HT-29 (cell line): ENCODE measurements at places on chromosomes 4 and X.

DNA sequence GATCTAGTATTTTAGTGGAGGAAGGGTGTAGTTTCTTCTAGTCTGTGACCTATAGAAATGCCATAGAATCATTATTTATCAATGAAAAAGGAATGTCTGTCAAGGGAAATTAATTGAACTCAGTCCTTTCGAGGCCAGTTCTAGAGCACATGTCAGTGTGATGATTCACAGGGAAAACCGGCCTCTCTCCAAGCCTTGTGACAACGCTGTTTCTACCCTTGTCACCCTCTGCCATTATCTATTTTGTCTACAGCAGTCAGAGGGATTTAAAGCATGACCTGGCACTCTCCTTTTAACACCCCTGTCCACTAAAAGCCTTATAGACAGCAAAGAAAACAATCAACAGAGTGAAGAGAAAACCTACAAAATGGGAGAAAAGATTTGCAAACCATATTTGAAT, 119.8 kb downstream of the DRD5 start:
- DNase-seq, result no peak

DNA sequence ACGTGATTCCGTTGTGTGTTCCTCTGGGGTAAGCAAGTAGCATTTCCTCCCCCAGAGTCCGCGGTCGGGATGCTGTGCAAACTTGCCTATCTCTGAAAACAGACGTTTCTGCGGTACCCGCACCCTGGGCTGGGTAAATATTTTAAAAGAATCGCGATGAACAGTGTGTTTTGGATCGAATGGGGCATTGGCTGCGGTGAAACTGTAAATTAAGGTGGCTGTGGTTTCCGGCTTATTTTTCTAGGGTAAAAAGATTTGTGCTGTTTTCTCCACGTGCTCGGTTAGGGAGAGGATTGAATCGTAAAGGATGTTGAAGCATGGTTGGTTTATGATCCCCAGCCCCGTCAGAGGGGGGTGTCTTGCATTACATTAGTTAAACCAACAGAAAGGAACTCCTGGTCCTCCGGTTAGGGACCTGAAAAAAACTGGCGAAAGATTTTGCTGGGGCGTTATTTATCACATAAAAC, 1.2 kb downstream of the HHIP start:
- DNase-seq, result no peak

DNA sequence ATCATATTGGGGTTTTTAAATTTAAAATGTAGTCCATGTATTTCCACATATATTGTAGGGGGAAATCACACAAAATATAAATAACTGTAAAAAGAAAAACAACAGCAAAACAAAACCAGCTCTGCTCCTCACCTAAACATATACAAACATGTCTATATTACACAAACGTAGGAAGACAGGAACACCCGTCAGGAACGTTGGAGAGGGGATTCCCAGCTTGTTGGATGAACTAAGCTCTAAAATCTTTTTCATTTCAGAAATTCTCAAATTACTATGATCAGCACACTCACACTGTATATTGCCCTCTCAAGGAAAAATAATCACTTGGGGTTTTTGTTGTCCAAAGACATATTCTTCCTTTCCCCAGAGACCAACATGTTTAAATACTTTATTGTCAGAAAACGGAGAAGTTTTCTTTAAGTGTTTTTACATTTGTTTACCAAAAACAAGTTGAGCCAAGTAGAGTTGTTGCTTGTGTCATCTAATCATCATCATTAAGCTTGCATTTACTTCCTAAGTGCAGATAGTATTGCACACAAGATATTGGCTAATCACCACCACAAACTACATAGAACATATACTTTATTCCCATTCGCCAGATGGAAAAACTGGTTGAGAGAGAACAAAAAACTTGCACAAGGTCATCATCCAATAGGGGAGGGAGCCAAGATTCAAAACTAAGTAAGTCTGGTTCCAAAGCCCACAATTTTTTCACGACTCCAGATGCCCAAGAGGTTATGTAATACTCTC, 2.4 kb upstream of the TLR10 start:
- DNase-seq, result no peak

DNA sequence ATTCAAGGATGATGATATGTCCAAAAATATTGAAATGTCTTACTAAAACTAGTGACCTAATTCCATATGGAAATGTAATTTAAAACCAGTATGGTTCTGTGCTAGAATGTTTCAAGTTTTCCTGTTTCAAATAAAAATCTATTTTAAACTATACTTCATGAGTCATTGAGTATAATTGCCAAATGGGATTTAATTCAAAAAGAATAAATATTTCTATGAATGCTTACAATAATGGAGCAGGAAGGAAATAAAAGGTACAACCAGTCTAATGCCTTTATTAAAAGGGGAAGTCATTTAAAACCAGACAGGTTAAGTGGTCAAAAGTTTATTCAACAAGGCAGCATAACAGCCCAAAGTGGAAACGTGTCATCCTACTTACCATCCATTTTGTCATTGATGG, 2347.1 kb downstream of the PCDH7 start:
- DNase-seq, result no peak

DNA sequence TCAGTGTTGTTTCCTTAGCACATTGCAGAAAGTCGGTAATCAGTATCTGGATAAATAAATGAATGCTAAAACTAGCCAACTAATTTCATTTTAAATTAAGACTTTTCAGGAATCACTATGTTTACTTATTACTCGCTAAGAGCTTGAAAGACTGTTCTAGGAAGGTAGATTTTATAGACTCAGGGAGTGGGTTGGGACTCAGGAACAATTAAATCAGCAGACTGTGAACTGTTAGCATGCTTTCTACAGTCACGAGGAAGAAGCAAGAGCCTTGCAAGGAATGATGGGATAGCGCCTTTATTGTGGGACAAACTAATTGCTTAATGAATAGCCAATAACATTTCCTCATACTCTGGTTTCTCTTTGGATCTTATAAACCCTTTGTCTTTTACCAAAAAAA, 183.2 kb upstream of the AADAT start:
- DNase-seq, result no peak

DNA sequence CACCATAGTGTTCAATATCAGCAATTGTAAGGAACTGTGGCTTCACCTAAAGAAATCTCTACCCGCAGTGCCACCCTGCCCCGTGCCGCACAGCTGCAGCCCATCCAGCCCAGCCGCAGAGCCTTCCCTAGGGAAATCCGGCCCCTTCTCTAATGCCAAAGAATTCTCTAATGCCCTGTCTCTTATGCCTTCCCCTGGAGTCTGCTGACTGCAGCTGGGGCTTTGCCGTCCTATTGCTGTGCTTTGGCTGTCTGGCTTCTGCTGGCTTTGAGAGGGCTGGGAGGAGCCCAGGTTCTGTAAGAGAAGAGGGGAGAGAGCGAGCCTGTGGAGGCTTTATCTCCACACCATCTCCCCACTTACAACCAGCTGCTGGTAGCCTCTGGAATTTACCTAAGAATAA, 85.9 kb upstream of the HELT start:
- no peak for DNase-seq

DNA sequence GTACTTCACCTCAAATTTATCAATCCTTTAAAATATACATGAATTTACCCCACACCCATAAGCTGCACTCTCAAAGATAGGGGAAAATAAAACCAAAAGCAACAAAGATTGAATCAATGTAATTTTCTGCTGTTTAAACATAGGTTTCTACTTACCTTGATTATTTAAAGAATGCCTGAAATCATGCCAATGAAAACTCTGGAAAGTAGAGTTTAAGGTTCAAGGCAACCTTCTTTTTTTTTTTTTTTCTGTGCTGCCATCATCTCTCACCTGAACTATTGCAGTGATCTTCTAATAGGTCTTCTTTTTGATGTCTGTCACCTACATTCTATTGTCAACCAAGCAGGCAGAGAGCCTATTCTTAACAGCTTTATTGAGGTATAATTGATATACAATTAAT, 682.1 kb downstream of the IL1RAPL1 start:
- DNase-seq, result no peak

GRCh38 chr4:99518601-99519295, 7.9 kb downstream of the C4orf17 start:
- no peak for DNase-seq

GRCh38 chr4:141132072-141132708, 1.1 kb downstream of the RNF150 start:
- no peak for DNase-seq

- no peak for DNase-seq
Measured at GRCh38 chrX:82721891-82722290, 786.2 kb upstream of the POU3F4 start.

DNA sequence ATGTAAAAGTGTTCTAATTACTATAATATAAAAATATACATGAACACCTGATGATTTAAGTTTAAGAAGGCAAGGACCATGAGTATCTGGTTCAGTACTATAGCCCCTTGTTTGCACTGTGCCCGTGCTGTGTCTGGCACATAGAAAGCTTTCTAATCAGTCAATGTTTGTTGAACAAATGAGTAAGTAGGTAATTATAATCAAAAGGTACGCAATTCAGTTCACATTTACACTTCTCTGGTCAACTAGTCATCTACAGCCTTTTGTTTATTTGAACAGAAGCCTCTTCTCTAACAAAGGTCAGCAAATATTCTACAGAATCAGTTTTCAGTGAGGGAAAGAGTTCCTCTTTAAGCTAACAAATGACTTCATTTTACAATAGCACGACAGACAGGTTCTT, 523.3 kb downstream of the SMARCA1 start:
- DNase-seq, result no peak

- no peak for DNase-seq
Measured at GRCh38 chrX:37759878-37760418, 19.9 kb upstream of the CYBB start.

DNA sequence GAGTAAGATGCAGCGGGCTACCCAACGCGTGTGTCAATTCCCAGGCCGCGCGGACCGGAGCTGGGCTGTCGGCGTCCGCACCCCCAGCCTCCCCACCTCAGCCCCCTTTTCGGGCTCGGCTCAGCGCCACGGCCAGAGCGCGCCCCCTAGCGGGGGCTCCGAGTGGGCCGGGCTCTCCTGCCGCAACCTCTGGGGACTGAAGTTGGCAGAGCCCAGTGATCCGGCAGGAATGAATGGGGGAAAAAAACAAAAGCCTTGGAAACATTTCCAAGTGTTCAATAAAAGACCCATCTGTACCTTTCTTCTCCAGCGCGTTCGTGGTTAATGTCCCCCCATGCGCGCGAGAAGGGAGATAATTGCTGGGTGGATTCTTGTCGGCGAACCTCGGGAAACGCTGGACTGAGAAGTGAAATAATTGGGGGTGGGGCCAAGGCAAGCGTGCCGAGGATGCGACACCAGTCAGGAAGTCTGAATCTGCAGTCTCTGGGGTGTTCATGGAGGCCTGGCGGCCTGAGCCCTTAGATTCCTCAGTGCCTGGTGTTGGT, 5.2 kb upstream of the ARX start:
- DNase-seq, result no peak
